Muscle of back (tissue), 13 donors: ENCODE measurements at places on chromosomes 12 and 14. TPM values are rescaled to one million over a fixed set of nuclear protein-coding genes. Genes with fewer than 3 reads are reported as not detected.

The SYNE2 gene
- polyA plus RNA-seq: 57.7 TPM

- no peak for DNase-seq
Measured at GRCh38 chr12:66072135-66072534, 58.4 kb downstream of the LLPH start.

The PRIM1 gene
- 9.0 TPM for polyA plus RNA-seq

The HHIPL1 gene
- 2.5 TPM for polyA plus RNA-seq

DNA sequence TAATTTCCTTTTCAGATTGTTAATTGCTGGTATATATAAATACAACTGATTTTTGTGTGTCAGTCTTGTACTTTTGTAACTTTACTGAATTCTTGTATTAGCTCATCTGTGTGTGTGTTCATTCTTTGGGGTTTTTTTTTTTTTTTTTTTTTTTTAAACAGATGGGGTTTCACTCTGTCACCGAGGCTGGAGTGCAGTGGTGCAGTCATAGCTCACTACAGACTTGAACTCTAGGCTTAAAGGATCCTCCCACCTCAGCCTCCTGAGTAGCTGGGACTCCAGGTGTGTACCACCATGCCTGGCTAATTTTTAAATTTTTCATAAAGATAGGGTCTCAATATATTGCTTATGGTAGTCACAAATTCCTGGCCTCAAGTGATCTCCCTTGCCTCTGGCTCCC lies 68.0 kb downstream of the WNK1 start:
- DNase-seq: no peak

- DNase-seq: no peak
Measured at GRCh38 chr14:97382616-97383226, 585.5 kb downstream of the VRK1 start.

- no peak for DNase-seq
Measured at GRCh38 chr12:51677284-51677968, 86.4 kb downstream of the SCN8A start.
